ENCODE measurements at places on chromosomes 7 and 10.

DNA sequence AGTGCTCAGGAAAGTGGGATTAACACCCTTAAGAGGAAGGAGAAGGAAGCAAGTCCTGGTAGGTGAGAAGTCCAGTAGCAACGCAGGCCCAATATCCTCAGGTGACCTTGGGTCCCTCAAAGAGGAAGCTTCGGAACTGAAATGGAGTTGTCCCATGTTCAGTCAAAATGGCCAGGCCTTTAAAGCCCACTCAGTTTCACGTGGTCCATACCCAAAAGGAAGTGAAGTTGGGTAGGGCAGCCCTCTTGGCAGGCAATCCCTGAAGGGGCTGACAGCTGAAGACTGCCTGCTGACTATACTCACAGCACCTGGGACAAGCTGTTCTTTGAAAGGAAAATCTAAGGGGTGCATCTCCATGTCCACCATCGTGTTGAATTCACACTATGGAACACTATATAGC, 3.0 kb downstream of the GSAP start:
- no peak for DNase-seq

GRCh38 chr7:11911900-11912299, 79.9 kb upstream of the THSD7A start:
- no peak for DNase-seq

GRCh38 chr7:18889436-18889835, 228.0 kb downstream of the TWIST1 start:
- DNase-seq, result no peak

DNA sequence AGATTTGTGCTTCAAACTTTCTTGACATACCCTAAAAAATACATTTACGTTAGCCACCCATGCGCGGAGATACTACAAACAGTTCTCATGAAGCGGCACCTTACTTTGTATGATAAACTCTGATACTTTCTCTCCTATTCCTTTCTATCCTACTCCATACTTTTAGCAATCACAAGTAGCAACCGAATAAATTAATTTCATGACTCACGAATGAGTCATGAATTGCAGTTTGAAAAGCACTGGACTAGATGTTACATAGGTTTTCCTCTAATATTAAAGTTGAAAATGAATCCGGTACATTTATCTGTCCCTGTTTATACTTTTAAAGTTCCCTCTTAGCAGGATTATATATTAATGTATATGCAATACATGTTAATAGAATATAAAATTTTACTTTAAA, 67.6 kb downstream of the CUBN start:
- DNase-seq, result no peak

DNA sequence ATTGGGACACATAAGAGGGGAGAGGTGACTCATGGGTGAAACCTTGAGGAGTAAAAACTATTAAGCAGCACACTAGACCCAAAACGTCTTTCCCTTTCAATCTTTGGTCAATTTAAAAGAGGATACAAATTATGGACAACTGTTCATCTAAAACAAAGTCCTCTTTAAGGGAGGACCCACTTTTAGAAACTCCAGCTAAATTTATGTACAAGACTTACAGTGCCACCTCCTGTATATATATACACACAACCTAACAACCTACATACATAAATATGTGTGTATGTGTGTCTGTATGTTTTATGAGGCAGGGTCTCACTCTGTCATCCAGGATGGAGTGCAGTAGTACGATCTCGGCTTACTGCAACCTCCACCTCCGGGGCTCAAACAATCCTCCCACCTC, 18.1 kb upstream of the ZC3HAV1 start:
- no peak for DNase-seq

DNA sequence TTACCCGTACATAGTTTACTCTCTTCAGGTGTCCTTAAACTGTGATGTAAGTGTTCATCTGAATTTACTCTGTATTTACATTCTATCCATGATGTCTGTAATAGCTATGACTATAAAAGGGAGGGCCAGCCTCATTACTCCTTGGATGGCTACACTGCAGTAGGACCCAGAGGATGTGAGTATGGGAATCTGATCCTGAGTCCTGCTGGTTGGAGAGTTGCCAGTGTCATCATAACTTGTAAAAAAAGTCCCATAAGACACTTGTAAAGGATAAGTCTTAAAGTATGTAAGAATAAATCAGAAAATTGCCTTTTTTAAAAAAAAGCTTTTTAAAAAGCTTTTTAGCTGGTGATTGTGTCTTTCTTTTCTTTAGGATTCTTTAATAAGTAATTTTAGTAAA, 95.4 kb downstream of the PPP1R9A start:
- DNase-seq, result no peak

- DNase-seq, result no peak
Measured at GRCh38 chr7:50553973-50554372, 11.2 kb downstream of the DDC start.

- no peak for DNase-seq
Measured at GRCh38 chr10:104450954-104451353, 97.3 kb downstream of the CFAP58 start.

DNA sequence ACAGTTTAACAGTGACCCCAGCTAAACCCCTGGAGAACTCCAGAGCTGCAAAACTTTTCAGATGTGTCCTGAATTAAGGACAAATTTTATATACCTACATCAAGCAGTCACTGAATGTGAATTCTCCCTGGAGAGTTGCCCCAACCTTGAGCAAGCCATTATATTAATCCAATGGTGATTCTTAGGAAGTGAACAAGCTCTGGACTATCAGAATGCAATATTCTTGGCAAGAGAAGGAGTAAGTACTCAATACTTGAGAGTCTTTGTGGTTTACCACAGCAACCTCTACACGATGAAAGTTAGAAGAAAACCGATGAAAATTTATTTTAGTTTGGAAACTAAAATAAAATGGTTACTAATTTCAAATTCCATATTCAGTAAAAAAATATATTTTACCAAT, 19.3 kb upstream of the ZNF365 start:
- no peak for DNase-seq

DNA sequence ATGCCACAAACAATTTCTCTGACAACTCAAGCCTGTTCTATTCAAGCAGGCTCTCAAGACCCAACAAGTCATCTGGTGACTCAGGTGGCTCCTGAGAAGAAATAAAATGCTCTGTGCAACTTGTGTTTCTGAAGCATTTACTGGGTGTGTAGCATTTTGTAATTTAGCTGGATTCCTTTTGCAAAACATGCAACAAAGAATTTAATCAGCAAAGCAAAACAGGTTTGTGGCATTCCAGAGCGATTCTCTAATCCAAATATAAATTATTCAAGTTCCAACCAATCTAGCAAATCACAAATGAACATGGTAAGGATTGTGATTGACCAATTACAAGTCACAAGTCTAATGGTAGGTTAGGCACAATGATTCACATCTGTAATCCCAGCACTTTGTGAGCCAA, 39.8 kb upstream of the C10orf67 start:
- DNase-seq, result no peak

DNA sequence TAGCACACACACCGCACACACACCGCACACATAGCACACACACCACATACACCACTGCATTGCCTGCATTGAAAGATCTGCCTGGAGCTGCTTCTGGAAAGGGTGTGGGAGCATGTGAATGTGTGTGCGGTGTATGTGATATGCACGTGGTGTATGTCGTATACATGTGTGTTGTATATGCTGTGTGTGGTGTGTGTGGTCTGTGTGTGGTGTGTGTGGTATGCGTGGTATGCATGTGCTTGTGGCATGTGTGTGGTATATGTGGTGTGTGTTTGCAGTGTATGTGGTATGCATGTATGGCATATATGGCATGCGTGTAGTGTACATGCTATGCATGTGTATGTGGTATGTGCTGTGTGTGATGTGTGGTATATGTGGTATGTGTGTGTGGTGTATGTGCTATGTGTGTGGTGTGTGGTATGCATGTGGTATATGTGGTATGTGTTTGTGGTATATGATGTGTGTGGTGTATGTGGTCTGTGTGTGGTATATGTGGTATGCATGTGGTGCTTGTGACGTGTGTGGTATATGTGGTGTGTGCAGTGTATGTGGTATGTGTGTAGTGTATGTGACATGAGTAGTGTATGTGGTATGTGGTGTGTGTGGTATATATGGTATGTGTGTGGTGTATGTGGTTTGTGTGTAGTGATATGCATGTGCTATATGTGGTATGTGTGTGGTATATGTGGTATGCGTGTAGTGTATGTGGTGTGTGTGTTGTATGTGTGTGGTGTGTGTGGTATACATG, 176.2 kb downstream of the WDR37 start:
- DNase-seq, result no peak

DNA sequence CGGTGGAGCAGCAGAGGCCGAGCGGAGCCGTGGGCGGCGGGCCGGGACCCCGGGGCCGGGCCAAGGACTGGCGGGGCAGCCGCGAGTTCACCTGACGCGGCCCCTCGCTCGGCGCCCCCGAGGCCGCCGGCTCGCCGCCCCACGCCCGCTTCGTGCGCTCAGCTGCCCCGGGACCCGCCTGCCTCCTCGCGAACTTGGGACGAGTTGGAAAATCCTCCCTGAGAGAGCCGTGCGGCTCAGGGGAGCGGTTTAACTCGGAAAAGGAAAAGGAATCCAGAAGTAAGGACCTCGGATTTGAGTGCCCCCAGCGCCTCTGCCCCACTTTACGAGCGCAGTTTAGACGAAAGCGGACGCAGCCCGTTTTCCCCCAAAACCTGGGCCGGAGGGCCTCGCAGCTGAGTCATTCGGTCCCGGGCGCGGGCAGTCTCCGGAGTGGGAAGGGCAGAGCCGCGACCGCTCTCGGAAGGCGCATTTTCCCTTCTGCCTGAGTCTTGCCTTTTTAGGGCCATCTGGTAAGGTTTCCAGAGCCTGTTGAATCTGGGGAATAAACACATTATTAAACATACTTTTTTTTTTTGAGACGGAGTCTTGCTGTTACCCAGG, 744 bp downstream of the CREM start:
- peak; percentile 62 for DNase-seq

DNA sequence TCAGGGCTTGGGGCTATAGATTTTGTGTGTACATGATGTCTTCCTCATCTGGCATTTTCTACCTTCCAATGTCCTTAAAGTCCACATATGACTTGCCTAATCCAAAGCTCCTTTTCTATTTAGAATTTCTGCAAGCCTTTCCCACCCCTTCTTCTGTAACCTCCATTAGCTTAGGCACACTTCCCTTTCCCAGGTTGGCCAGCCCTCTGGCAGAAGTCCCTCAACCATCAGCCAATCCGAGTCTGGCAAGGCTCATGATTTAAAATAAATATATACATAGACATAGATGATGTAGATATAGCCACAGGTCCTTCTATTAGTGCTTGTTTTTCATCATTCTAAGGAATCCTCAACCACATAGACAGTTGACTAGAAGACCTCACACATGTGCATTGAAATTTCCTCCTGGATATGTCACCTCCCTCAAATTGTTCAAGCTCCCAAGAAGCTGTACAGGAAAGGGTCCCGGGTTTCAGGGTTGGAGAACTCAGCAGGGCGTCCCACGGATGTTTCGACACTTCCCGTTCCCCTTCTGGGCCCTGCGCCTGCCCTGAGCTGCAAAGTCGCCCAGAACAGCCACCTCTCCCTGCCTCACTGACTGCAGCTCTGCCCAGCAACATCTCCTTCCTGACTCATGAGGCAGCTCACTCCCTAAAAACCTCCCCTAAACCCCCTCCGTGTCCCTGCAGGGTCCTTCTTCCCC, 20.4 kb upstream of the PIK3AP1 start:
- no peak for DNase-seq

DNA sequence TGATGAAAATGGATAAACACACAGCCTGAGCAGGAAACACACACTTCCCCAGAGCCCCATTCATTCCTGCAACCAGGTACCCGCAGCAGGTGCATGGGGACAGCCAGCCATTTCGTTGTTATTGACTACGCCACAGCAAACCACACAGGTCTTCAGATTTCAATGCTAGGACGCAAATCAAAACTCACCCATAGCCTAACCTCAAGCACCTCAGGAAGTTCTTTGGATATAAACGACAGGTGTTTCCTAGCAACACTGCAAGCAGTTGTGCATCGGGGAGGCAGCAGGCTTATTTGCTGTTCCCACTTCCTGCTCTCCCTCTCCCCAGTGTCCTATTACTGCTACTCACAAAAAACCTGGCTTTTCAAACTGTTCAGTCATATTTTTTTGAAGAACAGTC, 176.5 kb upstream of the FRMD4A start:
- DNase-seq, result peak; percentile 74

DNA sequence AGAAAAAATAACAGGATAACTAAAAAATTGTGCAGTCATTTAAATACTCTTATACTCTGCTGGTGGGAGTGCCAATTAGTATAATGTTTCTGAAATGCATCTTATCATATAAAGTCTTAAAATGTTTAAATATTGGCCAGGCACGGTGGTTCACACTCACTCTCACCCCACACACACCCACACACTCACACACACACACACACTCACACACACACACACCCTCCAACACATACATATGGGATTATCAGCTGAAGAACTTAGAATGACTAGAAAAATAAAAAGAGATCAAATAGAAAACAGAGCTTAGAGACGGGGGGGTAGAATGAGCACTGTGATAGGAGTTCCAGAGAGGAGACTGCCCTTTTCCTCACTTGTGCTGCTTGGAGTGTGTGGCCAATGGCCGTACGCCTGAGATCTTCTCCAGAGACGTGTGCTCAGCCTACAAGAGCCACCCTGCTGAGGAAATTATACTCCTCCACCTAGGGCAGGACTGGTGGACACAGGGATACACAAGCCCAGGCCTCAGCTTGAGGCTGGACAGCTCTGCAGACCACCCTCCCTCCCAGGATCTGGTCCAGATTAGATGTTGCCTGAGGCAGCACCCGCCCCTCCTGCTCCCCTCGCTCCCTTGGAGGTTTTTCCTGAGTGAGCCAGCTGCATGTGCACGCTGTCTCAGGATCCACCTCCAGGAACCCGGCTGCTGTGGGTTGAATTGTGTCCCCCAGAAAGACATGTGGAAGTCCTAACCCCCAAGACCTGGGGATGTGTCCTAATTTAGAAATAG, 26.5 kb upstream of the PRKAG2 start:
- no peak for DNase-seq

DNA sequence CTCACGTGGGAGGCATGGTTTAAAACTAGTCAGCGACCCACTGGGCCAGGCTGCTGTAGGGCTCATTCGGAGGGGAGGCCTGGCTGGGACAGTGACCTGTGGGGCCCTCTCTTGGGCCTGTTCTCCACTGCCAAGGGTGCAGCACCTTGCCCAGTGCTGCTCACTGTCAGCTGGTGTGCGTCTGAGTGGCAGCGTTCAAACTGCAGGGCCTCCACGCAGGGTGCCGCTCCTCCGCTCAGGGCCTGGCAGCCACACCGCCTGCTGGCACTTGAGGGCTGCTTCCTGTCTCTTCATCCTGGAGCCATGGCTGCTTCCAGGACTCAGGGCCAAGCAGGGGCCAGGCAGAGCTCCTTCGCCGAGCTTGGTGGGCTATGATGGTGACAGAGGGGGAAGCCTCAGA, 18.3 kb downstream of the ADAMTS14 start:
- DNase-seq, result no peak

DNA sequence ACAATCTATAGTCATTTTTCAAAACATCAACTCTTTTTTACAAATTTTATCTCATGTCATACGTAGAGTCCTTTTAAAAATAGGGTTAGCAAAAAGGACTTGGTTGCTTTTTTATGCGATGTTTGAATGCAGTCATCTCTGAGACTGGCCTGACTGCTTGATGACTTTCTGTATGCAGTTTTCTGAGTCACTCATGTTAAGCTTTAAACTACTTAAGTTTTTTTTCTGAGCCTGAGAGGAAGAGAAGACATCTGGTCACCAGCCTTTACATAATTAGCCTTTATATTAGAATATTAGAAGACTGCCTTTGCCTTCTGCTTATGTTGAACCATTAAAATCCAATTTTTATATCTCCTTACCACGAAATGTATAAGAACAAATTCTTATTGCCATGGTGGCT, 834.4 kb upstream of the MBL2 start:
- no peak for DNase-seq

- DNase-seq, result no peak
Measured at GRCh38 chr7:151590071-151590849, 70.6 kb upstream of the RHEB start.

- no peak for DNase-seq
Measured at GRCh38 chr10:32050177-32050576, 6.0 kb downstream of the KIF5B start.
